ENCODE measurements at places on chromosomes 12 and 14. TPM values are rescaled to one million over a fixed set of nuclear protein-coding genes. Genes with fewer than 3 reads are reported as not detected.

NGB gene
- 4.1 TPM for total RNA-seq

KRT2 gene
- not detected for total RNA-seq

CFAP54 gene
- 5.9 TPM for total RNA-seq

RNASE2 gene
- not detected for total RNA-seq

NRL gene
- 0.94 TPM for total RNA-seq

CAMKK2 gene
- total RNA-seq, result 41.6 TPM

CEP128 gene
- total RNA-seq, result 38.2 TPM

GZMH gene
- not detected for total RNA-seq

TDRD9 gene
- 1.2 TPM for total RNA-seq

DNA sequence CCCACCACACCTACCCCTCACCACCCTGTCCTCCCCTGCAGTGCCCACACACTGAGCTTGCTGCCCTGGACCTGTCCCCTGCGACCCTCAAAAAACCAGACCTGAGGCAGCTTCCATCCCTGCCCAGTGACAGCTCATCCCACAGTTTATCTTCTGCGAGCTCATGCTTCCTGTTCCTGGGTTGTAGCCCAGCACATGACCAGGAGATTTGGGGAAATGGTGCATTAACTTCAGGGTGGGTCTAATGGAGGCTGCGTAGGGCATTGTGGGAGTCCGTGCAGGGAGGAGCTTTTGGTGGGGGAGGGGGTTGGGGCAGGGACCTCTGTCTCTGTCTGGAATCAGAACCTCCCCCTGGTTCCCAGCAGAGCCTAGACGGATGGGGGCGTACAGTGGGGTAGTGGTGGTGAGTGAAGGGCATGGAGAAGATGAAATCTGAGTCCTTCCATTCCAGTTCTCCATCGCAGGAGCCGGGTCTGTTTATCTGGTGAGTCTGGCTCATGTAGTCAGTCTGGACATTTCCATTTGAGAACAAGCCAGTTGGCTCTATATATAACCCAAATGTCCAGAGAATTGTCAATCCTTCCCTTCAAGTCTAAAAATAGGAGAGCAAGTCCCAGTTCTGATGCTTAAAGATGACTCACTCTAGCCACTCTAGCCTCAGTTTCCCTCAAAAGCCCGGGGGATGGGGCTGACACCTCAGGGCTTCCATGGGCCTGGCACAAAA, 270.9 kb downstream of the CACNA1C start:
- DNase-seq, result no peak

- no peak for DNase-seq
These were observed 963 bp upstream of the TINF2 start for GRCh38 chr14:24243336-24243836.

DNA sequence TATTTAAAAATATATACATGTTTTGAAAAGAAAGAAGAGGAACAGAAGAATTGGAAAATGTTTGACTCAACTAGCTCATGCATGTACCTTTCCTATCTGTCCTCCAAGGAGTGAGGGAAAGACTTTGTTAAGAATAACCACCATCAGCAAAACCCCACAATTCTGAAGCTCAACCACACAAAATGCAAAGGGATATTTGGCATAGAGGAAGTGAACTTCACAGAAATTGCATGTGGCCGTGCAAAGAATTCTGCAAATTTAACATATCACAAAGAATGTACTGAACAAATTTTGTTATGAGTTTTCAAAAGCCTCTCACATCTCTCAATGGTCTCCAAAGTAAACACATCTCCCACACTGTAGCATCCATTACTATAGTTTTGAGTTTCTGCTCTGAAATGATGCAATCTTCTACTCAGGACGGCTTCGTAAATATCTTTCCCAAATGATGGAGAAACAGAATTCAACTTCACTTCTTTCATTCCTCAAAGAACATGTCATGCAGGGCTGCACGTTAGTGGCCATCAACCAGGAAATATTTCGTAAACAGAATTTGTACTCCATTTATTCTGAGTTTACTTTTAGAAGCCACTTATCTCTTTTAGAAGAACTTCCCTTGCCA, 17.6 kb downstream of the DUSP6 start:
- no peak for DNase-seq

DNA sequence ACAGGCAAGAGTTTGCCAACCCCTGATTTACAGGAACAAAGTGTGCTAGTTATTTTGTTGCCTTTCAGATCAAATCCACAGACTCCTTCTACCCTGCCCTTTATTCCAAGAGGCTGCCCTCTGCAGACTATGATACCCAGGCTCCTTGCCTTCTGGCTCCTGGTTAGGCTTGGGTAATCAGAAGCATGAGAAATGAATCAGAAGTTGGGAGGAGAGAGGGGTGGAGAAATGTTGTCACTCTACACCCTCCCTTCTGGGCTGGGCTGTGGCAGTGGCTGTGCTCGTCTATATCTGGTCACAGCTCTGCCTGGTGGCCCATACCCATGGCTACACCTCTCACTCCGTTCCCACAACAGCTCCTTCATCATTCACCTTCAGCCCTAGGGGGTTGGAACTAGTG, 204.6 kb upstream of the PLXNC1 start:
- DNase-seq, result no peak

DNA sequence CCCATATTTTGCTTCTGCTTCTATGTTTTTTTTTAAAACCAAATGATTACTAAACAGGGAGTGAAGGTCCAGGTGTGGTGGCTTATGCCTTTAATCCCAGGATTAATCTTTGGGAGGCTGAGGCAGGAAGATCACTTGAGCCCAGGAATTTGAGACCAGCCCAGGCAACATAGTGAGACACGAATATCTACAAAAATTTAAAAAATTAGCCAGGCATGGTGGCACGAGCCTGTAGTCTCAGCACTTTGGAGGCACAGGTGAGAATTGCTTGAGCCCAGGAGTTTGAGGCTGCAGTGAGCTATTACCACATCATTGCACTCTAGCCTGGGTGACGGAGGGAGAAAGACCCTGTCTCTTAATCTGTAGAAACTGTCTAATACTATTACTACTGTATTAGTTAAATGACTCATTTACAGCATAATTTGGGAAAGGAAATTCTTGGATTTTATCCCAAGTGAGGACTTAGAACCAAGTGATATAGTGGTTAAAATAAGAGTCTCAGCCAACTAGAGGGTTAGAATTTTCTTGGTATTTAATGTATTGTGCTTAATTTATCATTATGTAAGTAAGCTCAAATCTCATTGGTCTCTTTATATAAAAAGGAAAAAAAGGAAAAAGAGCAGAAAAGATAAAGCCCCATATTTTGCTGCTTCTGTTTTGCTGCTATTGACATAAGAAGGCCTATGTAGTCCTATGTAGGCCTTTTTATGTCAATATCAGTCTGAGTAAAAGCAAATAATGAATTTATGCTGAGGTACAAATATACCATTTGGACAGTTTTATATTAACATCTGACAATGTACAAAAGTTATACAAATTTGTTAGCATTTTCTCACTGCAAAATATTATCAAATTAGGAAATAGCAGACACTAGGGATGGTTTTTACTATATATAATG, 163.4 kb downstream of the RAD51B start:
- DNase-seq, result no peak

DNA sequence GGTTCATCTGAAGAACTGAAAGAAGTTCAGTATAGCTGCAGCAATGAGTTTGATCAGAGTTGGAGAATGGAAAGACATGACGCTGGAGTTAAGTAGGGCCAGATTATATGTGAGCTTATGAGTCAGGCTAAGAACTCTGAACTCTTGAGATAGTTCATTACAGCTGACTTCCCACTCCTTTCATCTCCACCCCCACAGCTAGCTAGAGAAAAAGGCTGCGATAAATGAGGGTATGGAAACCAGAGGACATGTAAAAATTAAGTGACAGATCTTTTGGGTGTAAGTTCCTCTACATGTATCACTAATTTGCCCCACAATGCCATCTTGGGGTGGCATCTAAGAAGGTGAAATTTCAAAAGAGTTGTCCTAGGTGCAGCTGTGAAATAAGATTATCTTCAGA, 28.6 kb downstream of the PYM1 start:
- no peak for DNase-seq

DNA sequence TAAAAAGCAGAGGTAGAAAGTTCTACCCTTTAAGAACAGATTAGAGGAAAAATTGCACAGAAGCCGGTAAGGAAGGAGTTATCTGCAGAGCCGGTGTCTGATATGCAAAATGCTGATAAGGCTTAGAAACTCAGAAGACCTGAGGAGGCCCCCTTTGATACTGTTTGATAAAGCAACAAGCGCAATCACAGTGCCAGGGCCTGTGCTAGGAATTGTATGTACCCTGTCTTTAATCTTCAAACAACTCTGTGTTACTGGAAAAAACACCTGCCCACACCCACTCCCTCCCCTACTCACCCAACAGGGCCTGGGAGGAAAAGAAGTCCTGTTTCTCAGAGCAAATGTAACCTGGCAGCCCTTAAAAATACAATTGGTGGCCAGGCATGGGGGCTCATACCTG, 112.7 kb upstream of the FUT8 start:
- DNase-seq, result no peak

DNA sequence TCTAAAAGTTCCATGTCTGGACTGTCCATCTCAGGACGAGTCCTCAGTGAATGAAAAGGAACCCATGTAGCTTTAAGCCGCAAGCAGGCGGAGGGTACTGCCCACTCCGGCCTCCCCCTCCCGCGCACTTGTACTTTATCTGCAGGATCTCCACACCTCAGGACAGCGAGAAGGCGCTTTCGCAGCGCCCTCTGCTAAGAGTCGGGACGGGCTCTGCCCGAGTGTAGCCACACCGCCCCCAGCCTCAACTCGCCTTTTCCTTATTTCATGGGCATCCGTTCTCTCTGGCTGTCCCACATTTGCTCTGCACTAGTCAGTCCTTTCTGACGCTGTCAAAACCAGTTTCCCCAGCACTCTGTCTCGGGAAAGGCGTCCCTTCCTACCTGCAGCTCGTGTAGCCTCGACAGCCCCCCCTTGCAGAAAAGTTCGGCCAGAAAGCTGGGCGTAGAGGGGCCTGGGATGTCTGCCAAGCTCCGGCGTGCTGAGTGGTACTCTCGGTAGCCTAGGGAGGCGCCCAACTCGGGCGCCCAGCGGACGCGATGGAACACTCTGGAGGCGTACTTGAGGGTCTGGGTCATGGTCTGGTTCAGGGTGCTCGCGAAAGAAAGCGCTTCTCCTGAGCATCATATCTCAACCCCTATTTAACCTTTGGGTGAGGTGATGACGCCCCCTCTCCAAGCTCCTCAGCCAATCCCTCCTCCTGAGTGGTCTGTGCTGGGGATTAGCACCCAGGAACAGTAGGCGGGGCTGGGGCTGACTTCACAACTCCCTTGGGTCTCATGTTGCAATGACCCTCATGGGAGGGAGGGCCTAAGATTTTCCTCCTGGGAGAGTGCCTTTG, at the start of gene CYP27B1:
TSS of gene CYP27B1 (minus strand) at position 615 of the 841 bp plus-strand sequence. CDS start at position 578, 37 bp downstream.
- no peak for DNase-seq

- DNase-seq, result no peak
These were observed 577.5 kb downstream of the BCL11B start for GRCh38 chr14:98694541-98694940.

DNA sequence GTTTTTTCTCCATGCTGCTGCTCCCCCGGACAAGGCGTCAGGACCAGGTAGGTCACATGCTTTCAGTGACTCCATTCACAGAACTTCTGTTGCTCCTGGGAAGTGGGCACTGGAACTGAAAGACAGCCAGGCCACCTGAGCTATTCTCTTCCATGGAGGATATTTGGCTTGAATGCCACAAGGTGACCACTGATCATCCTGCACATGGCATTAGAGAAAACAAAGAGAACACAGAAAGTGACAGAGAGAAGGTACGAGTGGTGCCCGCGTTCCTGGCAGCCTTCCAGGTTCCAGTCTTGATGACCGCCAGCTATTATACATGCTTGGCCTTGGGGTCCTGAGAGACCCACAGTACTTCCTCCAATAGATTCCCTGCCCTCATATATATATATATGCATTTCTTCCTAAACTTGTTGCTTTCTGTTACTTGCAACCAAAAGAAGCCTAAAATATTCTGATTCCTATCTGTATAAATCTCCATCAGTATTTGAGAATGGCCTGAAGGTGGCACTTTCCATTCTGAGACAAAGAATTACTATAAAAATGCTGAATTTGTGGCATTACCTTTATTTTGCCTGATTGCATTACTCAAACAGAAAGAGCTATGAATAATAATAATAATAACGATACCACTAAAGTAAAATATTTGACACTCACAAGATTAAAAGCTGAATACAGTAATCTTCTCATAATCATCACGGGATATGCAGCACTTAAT, 174.9 kb downstream of the FOXN3 start:
- no peak for DNase-seq

DNA sequence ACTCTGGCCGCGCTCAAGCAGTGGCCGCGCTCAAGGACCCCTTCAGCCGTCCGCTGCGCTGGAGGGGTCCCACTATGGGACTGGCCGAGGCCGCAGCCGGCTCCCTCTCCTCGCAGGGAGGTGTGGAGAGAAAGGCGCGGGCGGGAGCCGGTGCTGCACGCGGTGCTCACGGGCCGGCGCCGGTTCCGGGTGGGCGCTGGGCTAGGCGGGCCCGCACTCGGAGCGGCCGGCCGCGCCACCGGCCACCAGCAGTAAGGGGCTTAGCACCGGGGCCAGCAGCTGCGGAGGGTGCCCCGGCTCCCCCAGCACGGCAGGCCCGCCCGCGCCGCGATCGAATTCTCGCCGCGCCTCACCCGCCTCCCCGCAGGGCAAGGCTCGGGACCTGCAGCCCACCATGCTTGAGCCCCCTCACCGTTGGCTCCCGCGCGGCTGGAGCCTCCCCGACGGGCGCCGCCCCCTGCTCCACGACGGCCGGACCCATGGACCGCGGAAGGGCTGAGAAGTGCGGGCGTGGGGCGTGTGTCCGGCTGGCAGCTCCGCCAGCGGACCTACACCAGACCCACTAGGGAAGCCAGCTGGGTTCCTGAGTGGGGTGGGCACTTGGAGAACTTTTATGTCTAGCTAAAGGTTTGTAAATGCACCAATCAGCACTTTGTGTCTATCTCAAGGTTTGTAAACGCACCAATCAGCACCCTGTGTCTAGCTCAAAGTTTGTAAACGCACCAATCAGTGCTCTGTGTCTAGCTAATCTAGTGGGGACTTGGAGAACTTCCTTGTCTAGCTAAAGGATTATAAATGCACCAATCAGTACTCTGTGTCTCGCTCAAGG, 49.5 kb downstream of the KLHL28 start:
- DNase-seq, result no peak

DNA sequence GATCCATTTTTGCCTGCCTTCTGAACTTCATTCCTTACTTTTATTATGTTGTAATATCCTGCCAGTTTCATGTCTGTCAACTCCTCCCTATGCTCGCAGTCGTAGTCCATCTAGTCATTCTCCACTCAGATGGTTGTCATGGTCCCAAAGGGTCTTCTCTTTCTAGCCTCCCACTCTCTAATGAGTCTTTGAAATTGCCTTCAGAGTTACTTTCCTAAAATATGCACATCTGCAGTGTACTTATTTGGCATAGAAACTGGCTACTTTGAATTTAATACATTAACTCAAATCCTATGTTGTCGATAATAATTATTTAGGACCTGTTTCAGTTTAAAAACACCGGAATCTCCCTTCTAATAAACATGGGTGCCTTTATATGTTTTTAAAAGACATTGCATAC, 101.0 kb downstream of the PDE3A start:
- no peak for DNase-seq

GRCh38 chr14:70641548-70642302, at the start of gene TTC9:
TSS of gene TTC9 (plus strand) at chr14:70641916. CDS start at chr14:70642130, 214 bp downstream.
- DNase-seq, result no peak

DNA sequence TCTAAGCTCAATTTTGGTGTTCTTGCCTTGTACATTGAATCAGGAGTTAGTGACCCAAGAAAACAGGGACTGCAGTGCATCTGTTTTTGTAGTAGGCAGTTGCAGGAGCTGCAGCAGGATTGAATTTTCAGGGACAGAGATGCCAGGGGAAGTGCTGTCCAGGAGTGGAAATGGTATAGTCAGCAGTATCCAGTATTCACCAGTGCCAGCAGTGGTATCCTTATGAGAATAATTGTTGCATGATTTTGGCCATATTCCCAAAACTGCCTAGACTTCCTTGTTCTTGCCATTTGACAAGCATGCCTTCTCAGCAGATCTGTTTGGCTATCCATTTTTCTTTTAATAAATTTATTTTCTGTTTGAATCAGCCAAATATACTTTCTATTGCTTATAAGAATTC, 18.6 kb upstream of the ABCD2 start:
- no peak for DNase-seq
